Activated CD4-positive, CD25-positive, alpha-beta regulatory T cell treated with anti-CD3 and anti-CD28 coated beads, Interleukin-2, amount 50 U/mL, for 72 hours (primary cell): ENCODE measurements at places on chromosomes 1 and 21.

- no peak for DNase-seq
Measured at GRCh38 chr1:182574156-182574555, 14.9 kb downstream of the RNASEL start.

- DNase-seq, result no peak
Measured at GRCh38 chr1:111511370-111511769, 7.9 kb upstream of the ADORA3 start.

DNA sequence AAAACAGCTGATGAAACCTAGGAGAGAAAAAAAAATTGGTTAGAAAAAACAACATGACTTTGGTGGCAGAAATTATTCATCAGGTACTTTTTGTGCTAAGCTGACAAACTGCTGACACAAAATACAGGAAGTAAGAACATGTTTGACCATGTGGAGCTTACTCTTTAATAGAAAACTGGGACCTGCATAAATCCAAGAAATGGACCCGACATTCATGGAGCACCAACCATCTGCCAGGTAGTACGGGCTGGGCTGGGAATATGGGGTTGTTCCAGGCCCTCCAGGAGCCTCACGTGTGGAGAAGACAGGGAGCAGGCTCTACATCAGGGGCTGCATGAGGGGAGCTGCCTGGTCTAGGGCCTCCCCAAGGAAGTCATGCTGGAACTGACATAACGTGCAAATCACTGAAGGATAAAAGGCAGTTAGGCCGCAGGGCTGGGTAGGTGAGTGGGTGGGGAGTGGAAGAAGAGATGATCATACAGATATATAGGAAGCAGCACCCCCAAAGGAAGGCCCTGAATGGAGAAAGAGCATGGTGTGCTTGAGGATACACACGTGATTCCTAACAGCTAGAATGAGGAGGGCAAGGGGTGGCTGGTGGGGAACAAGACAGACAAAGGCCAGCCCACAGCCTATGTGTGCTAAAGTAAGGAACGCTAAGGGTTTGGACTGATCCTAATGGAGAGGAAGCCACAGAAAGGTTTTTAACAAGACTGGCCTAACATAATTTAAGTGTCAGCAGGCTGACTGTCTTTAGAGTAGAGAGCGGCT lies 26.1 kb downstream of the CD58 start:
- no peak for DNase-seq

DNA sequence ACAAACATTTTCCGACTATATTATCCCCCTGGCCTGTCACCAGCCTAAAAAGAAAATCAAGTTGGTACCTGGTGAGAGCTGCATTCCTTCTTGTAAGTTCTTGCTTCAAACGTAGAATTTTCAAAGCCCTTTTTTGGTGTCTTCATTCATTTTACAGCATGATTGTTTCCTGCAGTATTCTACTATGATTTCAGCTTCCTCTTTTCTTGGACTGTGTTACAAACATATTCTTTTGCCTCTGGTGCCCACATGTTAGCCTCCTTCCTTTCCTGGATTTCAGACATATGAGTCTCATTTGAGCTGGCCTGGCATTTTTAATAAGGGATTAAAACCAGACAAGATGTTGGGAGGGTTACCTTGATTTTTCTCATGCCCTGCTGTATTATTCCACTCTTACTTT lies 142.5 kb downstream of the PIGK start:
- no peak for DNase-seq

DNA sequence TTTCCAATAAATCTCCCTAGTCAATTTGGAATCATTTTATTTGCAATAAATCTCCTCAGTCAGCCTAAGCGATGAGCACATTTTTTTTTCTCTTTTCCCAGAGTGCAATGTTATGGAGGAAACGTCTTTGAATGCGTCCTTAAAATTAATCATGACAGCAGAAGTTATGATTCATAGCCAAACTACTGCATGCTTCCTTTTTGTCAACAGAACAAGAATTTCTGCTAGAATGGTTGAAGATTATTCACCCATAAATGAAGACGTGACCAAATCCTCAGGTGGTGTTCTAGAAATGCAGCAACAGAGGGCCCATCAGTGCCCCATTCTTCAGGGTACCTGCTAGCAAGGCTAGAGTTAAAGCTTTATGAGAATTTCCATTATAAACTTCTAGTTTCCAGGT lies 407.9 kb upstream of the PKN2 start:
- no peak for DNase-seq

DNA sequence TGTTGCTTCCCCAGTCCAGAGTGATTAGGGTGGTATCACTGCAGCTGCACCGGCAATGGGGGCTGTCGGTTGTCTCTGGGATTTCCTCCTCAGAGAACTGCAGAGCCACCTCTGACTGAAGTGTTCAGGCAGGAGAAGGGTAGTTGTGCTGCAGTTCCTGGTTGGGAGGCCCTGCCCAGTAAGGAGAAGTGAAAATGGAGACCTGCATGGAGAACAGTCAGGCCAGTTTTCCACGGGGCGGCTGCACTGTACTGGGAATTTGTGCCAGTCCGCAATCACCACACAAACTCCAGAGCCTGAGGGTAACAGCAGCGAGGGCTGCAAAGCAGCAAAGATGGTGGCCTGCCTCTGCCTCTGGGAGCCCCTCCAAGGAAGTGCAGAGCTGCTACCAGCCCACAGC lies 58.1 kb upstream of the CCDC190 start:
- DNase-seq, result no peak

GRCh38 chr1:59178339-59179187 lies 118.3 kb upstream of the FGGY start:
- no peak for DNase-seq

- DNase-seq, result no peak
Measured at GRCh38 chr1:33147997-33148314, 33.9 kb downstream of the TRIM62 start.

- DNase-seq, result no peak
Measured at GRCh38 chr1:156248323-156248683, 447 bp upstream of the PAQR6 start.

DNA sequence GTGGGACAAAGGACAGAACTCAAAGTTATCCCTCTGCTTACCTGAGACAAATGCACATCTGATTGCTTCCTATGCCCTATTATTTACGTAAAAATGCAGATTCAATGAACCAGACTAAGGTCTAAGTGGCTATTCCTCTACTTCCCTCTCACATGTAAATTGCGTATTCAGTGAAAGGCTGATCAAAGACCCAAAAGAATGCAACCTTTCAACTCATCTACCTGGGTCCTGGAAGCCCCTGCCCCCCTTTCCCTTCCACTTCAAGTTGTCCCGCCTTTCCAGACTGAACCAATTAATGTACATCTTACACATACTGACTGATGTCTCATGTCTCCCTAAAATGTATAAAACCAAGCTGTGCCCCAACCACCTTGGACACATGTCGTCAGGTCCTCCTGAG lies 14.6 kb downstream of the SSX2IP start:
- DNase-seq, result no peak

- no peak for DNase-seq
Measured at GRCh38 chr21:41972511-41973205, 18.8 kb upstream of the C2CD2 start.

- DNase-seq, result no peak
Measured at GRCh38 chr1:168980656-168981055, 125.8 kb upstream of the ATP1B1 start.

DNA sequence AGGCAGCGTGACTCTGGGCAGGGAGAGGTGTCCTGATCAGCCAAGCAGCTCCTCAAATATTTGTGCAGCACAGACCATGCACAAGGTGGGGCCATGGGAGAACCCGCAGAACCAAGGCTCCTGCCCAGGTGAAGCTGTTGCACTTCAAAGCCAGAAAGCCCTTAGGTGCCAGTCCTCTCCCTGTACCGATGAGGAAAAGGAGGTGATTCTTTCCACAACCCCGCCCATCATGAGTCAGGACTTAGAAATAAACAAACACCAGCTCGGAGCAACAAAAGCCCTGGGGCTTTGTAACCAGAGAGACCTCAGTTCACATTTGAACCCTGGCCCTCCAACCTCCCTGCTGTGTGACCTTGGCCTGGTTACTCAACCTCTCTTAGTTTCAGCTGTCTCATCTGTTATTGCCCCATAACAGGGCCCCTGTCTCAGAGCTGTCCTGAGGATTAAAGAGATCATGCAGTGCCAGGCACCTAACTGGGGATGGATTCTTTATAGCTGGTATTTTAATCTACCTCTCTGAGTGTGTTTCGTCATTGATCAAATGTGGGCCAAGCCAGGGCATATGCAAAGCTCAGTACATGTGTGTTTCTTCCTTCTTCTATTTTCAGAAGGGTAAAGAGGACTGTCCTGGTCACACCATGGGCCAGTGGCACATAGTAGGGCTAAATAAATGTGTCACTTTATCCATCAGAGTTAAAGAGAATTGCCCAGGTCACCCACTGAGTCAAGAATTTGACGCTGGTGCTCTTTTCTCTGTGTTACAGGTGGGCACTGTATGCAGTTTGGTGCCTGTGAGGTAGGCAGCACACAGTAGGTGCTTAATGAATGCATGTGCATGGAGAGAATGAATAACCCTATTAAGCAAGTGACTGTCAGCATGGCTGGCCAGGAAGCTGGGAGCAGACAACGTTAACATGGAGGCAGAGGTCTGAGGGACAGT lies 1.4 kb downstream of the LDLRAD1 start:
- no peak for DNase-seq

- DNase-seq, result no peak
Measured at GRCh38 chr1:43329995-43330751, 7.4 kb upstream of the MPL start.

DNA sequence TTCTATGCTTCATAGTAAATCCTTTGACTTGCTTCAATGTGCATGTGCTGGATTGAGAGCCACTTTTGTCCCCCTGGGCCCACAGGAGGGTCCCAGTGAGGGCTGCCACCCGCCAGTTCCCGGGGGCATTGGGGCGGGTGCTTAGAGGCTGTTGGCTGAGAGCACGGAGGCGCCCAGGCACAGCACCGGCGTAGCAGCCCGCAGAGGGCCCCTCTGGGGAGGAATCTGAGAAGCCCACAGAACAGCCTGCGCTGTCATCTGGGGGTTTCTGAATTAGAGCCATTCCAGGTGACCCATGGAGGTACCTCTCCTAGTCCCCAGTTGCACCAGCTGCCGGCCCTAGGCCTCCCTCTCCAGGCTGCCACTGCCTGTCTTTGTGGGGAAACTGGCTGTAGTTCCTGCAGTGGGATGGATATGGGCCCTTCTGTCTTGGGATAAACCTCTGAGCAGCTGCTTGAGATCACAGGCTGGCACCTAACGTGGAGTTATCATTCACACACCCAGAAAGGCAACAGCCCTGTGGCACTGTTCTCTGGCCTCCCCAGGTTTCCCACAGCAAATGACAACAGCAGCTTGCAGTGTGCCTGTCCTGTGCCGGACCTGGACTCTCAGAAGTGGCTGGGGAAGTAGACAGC lies 39.5 kb downstream of the TMEM51 start:
- no peak for DNase-seq

GRCh38 chr1:184367427-184368038 lies 19.3 kb upstream of the C1orf21 start:
- DNase-seq, result no peak

GRCh38 chr1:228108742-228109072 lies 392 bp downstream of the MRPL55 start:
- no peak for DNase-seq

GRCh38 chr1:231161667-231162296 lies at the start of gene TRIM67:
TRIM67 (plus strand) TSS chr1:231162058; CDS start chr1:231162970, 912 bp downstream.
- no peak for DNase-seq

DNA sequence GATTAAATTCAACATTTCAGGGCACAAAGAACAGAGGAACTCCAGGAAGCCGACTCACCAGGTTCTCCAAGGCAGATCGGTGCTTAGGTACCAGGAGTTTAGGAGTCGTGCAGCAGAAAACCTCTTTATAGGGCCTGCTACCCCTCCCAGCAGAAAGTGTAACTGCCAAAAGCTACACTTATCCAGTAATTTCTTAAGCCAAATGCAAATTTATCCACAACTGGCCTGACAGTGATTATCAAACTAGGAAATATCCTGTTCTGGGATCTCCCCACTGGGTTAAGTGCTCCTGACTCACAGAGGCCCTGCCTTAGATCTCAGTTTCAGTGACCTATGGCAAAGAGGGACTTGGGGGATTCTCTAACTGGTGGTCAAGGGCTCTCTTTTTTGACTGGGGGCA lies at the start of gene SPRR2F:
TSS of gene SPRR2F (minus strand) at position 101 of the 400 bp plus-strand sequence. CDS start 783 bp downstream, outside the sequence.
- no peak for DNase-seq

- DNase-seq, result no peak
Measured at GRCh38 chr1:40757084-40757483, 26.5 kb upstream of the KCNQ4 start.
